ENCODE measurements at places on chromosomes 5 and 9.

DNA sequence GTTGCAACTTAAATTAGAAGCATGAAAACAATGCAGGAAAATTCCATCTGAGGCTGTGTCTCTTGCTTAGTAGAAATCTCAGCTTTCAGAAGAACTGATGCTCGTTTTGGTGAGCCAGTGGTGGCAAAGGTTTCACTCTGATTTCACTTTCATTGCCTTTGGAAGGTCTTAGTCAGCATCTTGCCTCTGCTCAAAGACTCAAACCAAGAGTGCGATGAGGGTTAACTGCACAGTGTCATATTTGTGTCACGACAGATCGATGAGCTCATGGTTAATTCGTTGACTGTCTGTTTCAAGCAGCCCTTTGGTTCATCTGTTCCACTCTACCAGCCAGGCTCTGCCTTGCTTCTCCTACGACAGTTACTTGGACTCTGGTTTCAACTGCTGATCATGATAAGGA, 331.3 kb upstream of the KIF2A start:
- no peak for DNase-seq

GRCh38 chr9:94922098-94922607, 195.7 kb downstream of the AOPEP start:
- DNase-seq: no peak

DNA sequence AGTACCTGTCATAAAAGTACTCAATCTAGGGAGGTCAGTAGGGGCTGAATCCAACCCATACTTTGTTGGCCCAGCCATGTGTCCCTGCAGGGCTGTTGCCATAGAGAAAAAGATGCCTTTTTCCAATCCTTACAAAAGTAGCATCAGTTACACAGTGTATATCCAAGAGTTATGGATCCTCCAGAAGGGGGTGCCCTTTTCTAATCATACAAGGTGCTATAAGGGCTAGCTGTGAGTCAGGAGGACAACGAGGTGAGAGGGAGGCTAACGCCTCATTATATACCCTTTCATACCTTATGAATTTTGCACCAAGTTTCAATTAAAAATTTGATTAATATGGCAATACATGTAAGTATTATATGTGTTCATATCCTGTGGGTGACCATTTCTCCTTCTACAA, 4.8 kb downstream of the KIAA0825 start:
- DNase-seq: no peak

DNA sequence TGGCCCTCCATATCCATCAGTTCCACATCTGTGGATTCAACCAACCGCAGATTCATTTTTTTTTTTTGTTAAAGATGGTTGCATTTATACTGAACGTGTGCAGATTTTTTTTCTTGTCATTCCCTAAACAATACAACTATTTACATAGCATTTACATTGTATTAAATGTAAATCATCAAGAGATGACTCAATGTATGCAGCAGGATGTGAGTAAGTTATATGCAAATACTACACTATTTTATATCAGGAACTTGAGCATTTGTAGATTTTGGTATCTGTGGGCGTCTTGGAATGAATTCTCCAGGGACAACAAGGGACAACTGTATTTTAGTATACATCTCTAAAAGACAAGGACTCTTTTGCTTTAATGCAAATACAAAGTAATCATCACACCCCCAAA, 299.2 kb upstream of the ZNF608 start:
- DNase-seq: no peak

GRCh38 chr9:126235336-126236243, 91.0 kb upstream of the MVB12B start:
- no peak for DNase-seq

DNA sequence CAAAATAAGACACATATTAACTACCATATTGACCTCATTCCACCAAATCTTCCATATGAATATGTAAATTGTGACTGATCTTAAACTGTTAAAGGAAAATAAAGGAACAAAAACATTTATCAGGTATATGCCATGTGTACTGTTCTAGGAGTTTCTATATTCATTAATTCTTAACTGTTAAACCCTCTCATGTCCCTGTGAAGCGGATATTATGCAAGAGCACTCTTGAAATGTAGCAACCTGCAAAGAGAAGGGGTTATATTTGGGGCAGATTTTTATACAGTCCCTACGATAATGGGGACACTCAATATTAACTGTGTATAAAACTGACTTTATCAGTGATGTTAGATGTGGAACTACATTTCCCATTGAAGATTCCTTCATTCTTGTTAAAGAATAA, 184.9 kb upstream of the OR13F1 start:
- no peak for DNase-seq

- no peak for DNase-seq
Measured at GRCh38 chr5:5105531-5105930, 34.6 kb upstream of the ADAMTS16 start.

- DNase-seq: no peak
Measured at GRCh38 chr9:108180541-108180940, 675.2 kb downstream of the ACTL7B start.

- DNase-seq: peak; percentile 38
Measured at GRCh38 chr9:135905380-135906258, 1.7 kb downstream of the CAMSAP1 start.

DNA sequence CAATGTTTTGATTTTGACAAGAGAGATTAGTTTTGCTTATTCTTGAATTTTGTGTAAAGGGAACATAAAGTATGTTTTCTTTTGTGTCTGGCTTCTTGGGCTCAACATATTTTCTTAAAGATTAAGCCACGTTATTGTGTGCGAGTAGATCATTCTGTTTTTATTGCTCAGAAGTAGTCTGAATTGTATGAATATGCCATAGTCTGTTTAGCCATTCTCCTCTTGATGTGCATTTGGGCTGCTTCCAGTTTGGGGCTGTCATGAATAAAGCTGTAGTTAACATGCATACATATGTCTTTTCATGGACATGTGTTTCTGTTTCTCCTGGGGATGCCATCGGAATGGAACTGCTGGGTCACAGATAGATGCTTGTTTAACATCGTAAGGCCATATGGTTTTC, 198.9 kb downstream of the FANCC start:
- no peak for DNase-seq

DNA sequence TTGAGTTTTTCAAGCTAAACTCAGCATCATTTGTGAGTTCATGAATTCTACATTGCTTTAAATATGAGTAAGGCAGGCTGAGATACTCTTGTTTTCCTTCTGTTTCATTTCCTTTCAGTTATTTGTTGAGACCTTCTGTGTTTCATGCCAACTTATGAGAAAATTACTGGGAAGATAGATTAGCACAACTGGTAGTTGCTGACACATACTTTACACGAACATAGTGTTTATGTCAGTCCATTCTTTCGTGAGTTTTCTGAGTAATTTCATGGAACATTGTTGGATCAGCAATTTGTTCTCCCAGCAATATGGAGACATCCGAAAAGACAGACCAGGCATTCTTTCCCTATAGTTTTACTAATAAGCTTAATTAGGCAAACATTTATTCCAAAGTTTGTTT, 102.0 kb upstream of the SMC5 start:
- no peak for DNase-seq

DNA sequence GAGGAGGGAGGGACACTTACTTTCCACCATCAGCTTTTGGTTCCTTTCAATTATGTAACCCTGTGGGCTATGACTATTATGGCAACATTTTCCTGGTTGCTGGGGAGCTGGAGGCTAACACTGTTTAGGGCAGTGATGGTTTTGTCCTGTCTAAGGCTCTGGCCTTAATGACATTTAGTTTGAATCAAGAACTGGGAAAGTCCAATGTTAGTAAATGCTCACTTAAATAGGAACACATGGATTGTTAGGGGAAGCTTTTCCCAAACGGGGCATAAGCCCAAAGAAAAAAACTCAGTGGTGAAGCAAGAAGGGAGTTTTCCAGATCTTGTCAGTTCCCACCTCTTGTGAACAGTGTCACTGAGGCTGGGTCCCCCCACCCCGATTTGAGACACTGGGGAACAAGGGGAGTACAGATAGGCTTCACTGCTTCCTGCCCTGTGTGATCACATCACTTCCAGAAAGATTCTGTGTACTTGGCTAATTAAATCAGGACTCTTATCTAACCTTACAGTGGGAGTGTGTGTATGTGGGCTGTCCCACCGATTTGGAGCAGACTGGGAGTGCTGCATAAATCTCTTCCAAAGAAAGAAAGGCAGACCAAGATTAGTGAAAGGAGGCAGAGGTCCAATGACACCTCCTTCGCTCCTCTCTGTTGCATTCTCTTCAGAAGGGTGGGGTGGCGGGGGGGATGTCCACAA, 206.4 kb downstream of the PTTG1 start:
- no peak for DNase-seq

GRCh38 chr5:110544603-110545002, 181.9 kb downstream of the TMEM232 start:
- no peak for DNase-seq

DNA sequence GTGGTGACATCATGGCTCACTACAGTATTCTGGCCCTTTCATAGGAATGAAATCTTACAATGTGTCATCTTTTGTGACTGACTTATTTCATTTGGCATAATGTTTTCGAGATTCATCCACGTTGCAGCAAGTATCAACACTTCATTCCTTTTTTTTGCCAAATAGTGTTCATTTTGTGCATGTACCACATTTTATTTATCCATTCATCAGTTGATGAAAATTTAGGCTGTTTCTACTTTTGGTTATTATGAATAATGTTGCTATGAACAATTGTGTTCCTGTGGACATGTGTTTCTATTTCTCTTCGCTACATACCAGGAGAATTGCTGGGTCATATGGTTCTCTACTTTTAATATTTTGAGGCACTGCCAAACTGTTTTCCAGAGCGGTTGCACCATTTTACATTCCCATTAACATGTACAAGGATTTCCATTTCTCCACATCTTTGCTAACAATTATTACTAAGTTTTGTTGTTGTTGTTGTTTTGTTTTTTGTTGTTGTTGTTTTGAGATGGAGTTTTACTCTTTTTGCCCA, 43.5 kb downstream of the RMI1 start:
- DNase-seq: no peak

DNA sequence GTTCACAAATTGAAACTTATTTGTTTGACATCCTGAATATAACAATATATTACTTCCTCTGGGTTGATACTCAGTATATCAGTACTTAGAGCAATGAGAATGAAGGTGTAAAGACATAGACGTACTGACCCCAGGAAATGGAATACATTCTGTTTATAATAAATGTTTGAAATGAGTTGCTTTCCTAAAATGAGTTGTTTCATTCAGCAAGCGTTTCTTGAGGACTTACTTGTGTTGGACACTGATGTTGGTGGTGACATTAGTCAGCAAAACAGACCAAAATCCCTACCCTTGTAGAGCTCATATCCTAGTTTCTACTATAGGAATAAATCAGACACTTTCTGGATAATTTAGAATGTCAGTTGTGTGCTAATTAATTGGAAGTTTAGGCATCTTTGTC, 184.3 kb downstream of the ZDHHC21 start:
- no peak for DNase-seq
